ENCODE measurements at places on chromosomes 13 and 19.

- DNase-seq, result no peak
Measured at GRCh38 chr19:16614941-16615340, 13.1 kb downstream of the MED26 start.

GRCh38 chr19:38617764-38618589 lies at the start of gene MAP4K1:
MAP4K1 (minus strand) TSS chr19:38617953; CDS start chr19:38617895, 58 bp downstream.
- peak; percentile 49 for DNase-seq

GRCh38 chr13:30679483-30680330 lies 55.6 kb upstream of the ALOX5AP start:
- DNase-seq, result no peak

GRCh38 chr13:80250213-80250810 lies 90.6 kb downstream of the SPRY2 start:
- DNase-seq, result no peak

DNA sequence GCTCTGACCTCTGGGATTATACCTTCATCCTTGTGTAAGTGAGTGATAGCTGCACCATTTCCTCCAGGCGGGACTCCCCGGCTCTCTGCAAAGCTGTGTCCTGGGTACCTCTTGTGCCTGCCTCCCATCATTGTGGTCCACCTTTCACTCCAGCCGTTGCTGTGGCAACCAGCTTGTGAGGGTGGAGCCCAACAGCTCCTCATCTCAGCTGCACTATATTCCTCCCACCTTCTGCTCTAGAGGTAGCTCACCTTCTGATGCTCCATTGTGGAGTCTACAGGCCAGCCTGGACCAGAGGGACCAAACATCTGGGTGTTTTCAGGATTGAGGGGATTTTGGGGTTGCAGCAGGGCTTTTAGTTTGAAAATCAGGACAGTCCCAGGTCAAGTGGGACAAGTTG lies 708.2 kb downstream of the UQCRFS1 start:
- DNase-seq, result no peak

- no peak for DNase-seq
Measured at GRCh38 chr19:40398417-40399131, 8.6 kb upstream of the HIPK4 start.

GRCh38 chr19:45492137-45492626 lies 4.7 kb downstream of the RTN2 start:
- no peak for DNase-seq

DNA sequence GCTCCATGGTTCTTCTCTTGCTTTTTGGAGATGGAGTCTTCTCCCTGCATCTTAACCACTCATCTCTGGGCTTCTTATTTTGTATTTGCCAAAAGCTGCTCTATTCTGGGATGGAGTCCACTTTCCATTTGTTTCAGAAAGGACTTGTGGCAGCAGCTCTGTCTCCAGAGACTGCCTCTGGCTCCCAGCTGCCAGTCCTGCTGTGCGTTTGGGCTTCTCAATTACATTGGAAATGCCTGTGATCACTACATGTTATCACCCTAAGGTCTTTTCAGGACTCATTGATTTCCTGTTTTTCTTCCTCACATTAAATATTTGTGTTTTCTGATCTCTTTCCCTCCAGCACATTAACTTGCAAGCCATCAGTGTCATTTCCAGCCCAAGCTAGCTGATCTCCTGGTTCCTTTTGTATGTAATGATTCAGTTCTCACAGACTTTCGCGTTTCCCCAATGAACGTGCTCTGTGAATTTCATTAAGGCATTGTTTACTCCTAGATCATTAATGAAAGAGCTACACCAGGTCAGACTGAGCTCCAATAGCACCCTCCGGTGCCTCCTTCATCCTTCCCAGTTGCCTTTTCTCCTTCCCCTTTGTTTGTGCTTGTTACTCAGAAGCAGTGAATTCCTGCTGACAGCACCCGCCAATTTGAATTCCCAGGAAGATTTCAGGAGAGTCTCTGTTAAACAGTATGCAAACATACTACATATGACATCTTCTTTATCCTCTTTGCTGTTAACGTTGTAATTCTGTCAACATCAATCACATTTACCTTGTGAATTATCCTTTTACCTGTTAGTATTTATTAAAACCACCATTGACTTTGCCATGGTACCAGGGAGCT lies 3.0 kb downstream of the CBY2 start:
- DNase-seq, result no peak

DNA sequence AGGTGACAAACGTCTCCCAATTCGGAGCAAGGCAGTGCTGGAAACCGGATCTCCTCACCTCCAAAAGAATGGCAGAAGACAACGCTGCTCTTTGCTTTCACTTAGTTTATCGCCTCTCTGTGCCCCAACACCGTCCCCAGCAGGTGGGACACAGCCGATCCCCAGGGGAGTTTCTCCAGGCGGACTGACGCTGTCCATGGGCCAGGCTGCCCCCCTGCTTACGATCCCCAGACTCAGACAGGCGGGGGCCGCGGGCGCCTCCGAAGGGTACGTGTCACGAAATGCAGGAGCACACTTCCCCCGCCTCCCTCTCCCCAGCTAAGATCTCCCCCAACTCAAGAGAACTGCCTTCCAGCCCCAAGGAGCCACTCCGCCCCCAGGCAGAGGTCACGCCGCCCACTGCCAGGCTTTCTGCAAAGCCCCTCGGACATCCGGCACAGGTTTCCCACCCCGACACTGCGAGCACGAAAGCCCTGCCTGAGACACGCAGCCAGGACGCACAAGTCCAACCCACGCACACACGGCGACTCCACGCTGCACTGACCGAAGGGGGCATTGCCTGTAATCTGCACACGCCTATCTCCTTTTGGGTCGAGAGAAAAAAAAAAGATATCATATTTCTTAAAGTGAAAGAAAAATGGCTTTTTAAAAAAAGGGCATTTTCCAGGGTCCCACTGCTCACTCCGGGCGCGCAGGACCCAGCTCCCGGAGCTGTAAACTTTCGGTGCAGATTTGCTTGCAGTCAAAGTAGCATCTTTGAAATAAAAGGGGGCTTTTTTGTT lies 2.0 kb downstream of the SPRY2 start:
- DNase-seq, result peak; percentile 39

- peak; percentile 62 for DNase-seq
Measured at GRCh38 chr19:4609878-4610511, 29.3 kb upstream of the TNFAIP8L1 start.

GRCh38 chr19:2016041-2016807 lies 710 bp upstream of the BTBD2 start:
- DNase-seq, result peak; percentile 7

GRCh38 chr19:51552996-51553725 lies 17.9 kb upstream of the ZNF175 start:
- no peak for DNase-seq

- DNase-seq, result no peak
Measured at GRCh38 chr13:72174549-72174948, 307.5 kb upstream of the DACH1 start.

DNA sequence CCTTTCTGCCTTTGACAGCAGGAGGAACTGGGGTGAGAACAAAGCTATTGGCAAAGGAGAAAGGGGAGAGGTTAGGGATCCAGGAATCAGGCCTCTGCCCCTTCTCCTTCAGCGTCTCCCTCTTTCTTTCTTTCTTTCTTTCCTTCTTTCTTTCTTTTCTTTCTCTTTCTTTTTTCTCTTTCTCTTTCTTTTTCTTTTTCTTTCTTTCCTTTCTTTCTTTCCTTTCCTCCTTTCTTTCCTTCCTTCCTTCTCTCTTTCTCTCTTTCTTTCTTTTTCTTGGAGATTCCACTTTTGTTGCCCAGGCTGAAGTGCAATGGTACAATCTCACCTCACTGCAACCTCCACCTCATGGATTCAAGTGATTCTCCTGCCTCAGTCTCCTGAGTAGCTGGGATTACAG lies 75.6 kb downstream of the TRPM4 start:
- DNase-seq, result no peak

GRCh38 chr13:110897014-110897413 lies 17.9 kb downstream of the ANKRD10 start:
- DNase-seq, result no peak

DNA sequence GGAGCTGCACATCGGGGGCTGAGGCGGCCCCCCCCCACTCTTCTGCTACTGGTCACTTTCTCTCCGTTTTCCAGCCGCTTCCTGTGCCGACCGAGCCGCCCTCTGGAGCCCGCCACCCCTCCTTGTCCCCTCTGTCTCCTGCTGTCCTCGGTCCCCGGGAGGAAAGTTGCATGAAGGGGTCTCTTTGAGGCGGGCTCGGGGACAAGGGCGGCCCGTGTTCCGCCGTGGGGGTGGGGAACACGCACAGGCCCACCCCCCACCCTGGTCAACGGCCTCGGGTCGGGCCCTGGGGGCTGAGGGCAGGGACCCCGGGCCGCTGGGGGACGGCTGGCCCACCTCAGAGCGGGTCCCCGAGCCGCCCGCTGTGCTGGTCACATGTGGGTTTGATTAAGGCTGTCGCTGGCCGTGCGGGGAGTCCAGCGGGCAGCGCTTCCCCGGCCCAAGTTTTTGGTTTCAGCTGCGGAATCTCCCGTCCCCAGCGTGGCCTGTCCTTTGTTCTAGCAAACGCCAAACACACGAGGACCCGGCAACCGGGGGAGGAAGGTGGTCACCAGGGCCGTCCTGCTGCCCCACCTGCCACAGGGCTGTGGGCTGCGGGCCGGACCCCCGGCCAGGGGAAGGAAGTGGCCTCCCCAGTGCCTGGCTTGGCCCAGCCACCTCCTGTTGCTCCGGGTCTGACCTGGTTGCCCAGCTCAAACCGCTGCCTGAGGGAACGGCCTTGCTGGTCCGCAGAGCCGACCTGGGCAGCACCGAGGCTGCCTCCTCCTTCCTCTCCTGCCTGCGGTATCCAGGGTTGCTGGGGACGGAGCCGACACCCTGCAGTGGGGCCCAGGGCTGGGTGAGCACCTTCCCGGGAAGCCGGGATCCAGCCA lies 1.9 kb downstream of the EFNA2 start:
- no peak for DNase-seq

GRCh38 chr19:3655402-3656072 lies 28.9 kb upstream of the CACTIN start:
- no peak for DNase-seq

DNA sequence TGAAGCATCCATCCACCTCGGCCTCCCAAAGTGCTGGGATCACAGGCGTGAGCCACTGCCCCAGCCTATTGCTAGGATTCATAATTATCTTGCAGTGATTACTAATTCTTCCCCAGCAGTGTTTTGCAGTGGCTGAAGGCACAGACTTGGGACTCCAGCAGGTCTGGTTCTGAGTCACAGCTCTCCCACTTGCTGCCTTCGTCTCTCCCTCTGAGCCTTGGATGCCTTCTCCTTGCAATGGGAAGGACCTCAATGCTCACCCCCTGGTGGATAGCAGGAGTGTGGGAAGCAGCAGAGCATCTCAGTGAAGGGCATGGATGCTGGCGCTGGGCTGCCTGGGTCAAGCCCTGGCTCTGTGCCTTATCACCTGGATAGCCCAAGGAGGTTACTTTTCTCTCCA lies 37.6 kb upstream of the SHKBP1 start:
- DNase-seq, result no peak

DNA sequence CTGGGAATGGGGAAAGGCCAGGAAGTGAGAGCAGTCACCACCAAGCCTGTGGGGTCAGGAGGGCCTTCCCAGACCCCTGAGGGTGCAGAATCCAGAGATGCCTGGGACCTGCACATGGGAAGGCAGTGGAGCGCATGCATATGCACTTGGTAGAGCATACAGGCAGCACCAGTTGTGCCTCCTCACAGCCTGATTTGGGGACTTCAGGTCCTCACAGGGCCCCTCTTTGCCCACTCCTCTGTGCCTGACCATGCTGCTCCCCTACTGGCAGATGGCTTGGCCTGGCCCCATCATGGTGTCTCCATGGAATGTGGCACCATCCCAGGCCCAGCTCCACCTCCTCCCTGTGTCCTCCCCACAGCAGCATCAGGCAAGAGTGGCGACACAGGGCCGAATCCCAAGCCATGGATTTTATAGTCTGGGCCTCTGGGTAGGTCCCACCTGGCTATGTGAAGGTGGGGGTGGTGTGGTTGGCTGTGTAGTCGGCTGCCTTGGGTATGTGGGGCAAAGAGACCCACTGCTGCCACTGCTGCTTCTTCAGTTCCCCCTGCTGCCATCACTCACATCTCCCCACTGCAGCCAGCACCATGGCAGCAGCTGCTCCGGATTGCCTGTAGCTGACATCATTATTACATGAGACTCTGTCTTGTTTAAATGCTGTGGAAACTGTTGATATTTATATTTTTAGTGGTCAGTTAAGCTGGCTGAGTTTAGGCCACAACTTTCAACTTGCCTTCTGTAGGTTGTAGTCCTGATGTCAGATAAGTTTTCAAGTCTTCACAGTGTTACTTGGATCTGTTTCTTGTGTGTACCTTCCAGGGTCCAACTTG lies 247.0 kb downstream of the GPC6 start:
- DNase-seq, result no peak

GRCh38 chr13:71522941-71523526 lies 344.0 kb downstream of the DACH1 start:
- no peak for DNase-seq

- DNase-seq, result no peak
Measured at GRCh38 chr19:6226444-6227155, 53.2 kb downstream of the MLLT1 start.

DNA sequence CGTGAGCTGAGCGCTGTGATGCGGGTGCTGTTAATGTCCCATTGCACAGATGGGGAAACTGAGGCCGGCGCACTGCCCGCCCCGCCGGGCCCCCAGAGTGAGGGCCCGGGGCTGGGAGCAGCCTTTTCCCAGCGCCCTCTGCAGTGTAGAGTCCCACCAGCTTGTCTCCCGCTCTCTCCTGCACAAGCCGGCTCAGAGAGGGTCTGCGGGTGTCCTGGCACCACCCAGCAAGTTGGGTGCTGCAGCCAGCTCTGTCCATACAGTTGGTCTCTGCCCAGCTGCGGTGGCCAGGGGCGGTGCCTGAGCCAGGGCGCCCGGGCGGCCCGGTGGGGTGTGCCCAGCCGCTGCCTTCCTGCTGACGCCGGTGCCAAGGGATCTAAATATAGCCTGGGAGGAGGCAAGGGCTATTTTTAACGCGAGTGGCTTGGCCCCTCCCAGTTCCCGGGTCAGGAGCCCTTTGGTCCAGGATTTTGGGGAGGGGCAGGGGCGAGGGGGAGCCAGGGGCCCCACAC lies 19.3 kb downstream of the GADD45B start:
- DNase-seq, result no peak

GRCh38 chr13:75797239-75797638 lies 161.1 kb downstream of the LMO7 start:
- DNase-seq, result no peak

DNA sequence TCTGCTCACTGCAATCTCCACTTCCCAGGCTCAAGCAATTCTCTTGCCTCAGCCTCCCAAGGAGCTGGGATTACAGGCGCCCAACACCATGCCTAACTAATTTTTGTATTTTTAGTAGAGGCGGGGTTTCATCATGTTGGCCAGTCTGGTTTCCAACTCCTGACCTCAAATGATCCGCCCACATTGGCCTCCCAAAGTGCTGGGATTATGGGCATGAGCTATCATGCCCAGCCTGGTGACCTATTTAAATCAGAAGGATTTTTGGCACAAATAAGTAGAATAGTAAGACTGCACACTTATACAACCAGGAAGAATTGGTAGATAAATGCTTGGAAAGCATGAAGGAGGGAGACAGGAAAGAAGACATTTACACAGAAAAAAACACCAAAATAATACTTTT lies 53.4 kb upstream of the AKAP11 start:
- no peak for DNase-seq

Measured in GF-D8 (cell line).